SK-N-MC (cell line): ENCODE measurements at places on chromosomes 11 and 22.

DNA sequence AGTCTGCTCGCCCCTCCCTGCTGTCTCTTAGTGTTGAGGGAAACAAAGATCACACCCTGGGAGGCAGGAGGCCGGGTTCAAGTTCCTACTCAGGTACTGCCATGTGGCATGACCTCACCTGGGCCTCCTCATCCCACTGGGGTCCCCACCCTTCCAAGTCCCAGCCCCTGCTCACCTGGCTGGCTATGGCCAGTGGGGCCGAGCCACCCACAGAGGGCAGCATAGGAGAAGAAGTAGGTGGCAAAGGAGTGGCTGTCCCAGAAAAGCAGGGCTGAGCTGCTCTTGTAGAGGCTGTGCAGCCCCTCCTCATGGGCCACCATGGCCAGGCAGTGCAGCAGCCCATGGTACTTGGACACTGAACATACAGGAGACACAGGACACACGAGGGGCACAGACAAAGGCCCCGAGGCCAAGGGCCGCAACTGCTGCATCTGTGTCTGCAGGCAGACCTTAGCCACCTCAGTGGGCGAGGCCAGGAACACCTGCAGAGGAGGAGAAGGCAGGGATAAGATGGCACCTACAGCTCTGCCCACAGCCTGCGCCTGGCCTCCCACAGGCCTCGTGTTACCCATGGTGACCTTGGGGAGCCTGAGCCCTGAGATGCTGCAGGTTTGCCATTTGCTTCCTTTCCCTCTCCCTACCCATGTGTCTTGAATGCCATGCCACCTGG is 50.6 kb upstream of the MPEG1 start:
- no peak for DNase-seq

GRCh38 chr11:67820081-67820480 is 145.7 kb upstream of the ALDH3B2 start:
- no peak for DNase-seq

DNA sequence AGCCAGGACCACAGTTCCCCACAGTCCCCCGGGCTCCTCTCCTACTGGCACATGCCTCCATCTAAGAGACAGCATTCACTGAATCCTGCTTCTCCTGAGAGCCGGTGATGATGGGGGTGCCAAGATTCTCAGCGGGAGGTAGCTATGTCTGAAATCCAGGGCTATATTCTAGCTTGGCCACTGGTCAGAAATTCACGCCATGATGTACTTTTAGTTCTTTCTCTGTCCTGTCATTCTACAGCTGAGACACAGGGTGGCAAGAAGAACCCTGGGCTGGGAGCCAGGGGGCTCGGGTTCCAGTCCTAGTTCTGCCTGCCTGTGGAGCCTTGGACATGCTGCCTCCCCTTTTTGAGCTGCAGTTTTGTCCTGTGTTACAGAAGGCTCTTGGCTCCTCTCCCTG is 59.2 kb upstream of the PHOX2A start:
- DNase-seq, result no peak

- no peak for DNase-seq
Measured at GRCh38 chr22:44665115-44665514, 36.9 kb upstream of the PRR5 start.

DNA sequence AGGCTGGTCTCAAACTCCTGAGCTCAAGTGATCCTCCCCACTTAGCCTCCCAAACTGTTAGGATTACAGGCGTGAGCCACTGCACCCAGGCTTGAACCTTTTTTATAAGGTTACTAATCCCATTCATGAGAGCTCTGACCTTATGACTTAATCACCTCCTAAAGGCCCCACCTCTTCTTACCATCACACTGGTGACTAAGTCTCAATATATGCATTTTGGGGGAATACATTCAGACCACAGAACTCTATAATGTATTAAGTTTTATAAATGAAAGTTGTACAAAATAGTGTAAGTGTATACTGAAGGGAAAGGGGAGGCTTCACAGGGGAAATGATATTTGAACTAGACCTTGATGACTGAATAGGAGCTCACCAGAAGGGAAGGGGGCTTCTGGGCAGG is 28.4 kb upstream of the RBFOX2 start:
- no peak for DNase-seq

DNA sequence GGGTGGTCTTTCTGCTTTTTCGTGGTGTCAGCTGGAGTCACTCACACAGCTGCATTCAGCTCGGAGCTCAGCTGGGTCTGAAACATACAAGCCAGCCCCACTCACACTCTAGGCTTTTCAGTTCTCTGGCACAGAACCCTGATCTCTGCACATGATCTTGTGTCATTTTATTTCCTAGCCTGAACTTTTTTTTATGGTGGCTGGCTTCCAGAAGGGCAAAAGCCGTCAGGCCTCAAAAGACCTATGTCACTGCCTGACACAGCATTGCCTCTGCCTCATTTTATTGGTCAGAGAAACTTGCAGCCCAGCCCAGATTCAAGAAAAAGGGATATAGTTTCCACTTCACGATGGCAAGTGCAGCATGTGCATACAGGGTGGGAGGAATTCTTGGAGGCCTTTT is 117.8 kb downstream of the NTM start:
- no peak for DNase-seq

DNA sequence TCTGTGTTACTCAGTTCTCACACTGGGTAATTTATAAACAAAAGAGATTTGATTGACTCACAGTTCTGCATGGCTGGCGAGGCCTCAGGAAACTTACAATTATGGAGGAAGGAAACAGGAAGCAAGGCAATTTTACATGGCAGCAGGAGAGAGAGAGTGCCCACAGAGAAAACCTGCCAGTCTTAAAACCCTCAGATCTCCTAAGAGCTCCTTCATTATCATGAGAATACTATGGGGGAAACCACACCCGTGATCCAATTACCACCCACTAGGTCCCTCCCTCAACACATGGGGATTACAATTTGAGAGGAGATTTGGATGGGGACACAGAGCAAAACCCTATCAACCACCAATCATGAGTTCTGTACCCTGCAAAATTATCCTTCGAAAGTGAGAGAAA is 1180.8 kb downstream of the JRKL start:
- peak; percentile 18 for DNase-seq
